ENCODE measurements at places on chromosomes 3 and 15.
A peak's percentile ranks its signal among the peaks of the same experiment; 100 is the strongest.

GRCh38 chr3:10806006-10806405, 10.0 kb upstream of the SLC6A11 start:
- H3K27ac ChIP-seq: no peak overlapping the region
- H3K27me3 ChIP-seq: peaks cover 3% of the 10 kb centered on the region

- DNase-seq: no peak
- H3K27ac ChIP-seq: no peak overlapping the region
- H3K4me3 ChIP-seq: no peak overlapping the region
- H3K27me3 ChIP-seq: no peaks in the 10 kb centered on the region
Measured at GRCh38 chr3:65411367-65411766, 627.4 kb downstream of the MAGI1 start.

- peaks cover 11% of the 10 kb centered on the region for H3K4me1 ChIP-seq
- no peaks in the 10 kb centered on the region for H3K27me3 ChIP-seq
- H3K36me3 ChIP-seq: no peaks in the 10 kb centered on the region
- no peak overlapping the region for H3K27ac ChIP-seq
- H3K4me3 ChIP-seq: no peak overlapping the region
- DNase-seq: no peak
Measured at GRCh38 chr3:42847731-42848130, 27.9 kb downstream of the CYP8B1 start.

DNA sequence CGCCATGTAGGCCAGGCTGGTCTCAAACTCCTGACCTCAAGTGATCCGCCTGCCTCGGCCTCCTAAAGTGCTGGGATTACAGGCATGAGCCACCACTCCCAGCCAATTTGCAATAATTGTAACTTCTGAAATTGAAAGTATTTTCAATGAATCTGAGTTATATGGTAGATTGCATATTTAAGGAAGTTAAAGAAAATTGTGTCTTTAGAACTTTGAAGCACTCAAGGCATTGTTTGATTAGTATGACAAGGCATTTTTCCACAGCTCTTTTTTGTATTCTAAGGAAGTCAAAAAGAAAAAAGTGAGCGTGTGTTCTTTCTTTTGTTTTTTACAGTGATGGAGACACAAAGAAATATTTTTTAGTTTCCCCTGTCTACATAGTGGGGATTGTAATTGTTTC, 15.7 kb upstream of the RPLP1 start:
- H3K4me1 ChIP-seq: no peaks in the 10 kb centered on the region
- H3K36me3 ChIP-seq: no peaks in the 10 kb centered on the region
- DNase-seq: no peak
- no peaks in the 10 kb centered on the region for H3K27me3 ChIP-seq

DNA sequence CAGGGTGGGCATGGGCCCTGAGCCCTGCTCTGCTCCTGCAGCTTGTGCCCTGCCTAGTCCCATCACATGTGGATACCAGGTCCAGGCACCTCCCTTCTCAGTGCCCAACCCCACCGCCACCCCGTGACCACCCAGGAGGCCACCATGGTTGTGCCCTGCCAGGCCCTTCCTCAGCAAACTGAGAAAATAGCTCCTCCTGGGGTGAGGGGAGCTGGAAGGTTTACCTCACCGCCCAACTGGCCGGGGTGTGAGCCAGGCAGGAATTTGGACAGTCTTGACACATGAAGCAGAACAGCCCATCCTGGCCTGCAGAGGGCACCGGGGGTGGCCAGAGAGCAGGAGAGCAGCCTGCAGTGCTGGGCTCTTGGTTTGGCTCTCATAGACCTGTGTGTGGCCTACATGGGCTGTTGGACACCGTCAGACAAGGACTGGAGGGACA, 11.4 kb upstream of the C3orf22 start:
- H3K36me3 ChIP-seq: no peaks in the 10 kb centered on the region
- no peak overlapping the region for H3K27ac ChIP-seq
- H3K27me3 ChIP-seq: no peaks in the 10 kb centered on the region
- DNase-seq: no peak

- no peaks in the 10 kb centered on the region for H3K27me3 ChIP-seq
- H3K4me1 ChIP-seq: no peaks in the 10 kb centered on the region
- DNase-seq: no peak
- H3K4me3 ChIP-seq: no peak overlapping the region
- H3K36me3 ChIP-seq: no peaks in the 10 kb centered on the region
Measured at GRCh38 chr3:61454006-61454585, 107.3 kb upstream of the PTPRG start.

DNA sequence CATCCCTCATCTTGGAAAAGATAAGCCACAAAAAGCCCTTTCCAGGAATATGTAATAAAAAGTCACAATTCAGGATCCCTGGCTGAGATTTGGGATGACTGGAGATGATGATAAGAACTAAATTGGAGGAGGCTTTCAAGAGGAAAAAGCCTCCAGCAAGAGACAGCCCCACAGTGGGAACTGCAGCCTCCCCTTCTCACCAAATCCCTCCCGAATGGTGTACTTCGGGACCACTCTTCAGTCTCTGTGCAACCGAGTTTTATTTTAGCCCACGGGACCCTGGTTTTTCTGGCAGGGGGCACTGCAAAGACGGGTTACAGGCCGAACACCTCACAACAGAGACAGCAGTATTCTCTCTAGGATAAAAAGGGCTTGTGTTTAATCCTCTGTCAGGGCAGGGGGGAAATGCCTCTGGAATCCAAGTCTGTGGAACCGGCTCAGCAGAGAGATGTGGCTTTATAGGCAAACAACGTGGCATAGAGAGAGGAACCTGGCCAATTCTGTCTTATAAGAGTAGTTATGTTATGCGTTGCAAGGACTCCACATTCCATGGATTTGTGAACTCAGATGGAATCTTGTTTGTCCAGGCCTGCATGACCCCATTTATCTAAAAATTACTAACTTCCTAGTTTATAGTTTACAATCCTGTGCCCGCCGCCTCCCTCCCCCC, 1.2 kb upstream of the LMCD1 start:
- no peak overlapping the region for H3K4me3 ChIP-seq
- no peak overlapping the region for H3K27ac ChIP-seq
- no peak for DNase-seq
- H3K36me3 ChIP-seq: no peaks in the 10 kb centered on the region
- no peaks in the 10 kb centered on the region for H3K27me3 ChIP-seq

GRCh38 chr3:161914703-161915417, 418.3 kb downstream of the OTOL1 start:
- H3K36me3 ChIP-seq: no peaks in the 10 kb centered on the region
- no peaks in the 10 kb centered on the region for H3K27me3 ChIP-seq
- H3K27ac ChIP-seq: no peak overlapping the region
- H3K4me3 ChIP-seq: no peak overlapping the region
- no peak for DNase-seq

GRCh38 chr3:185995352-185995751, 57.5 kb upstream of the TRA2B start:
- no peak overlapping the region for H3K27ac ChIP-seq
- no peaks in the 10 kb centered on the region for H3K36me3 ChIP-seq

GRCh38 chr3:69671082-69671952, 67.9 kb upstream of the MITF start:
- H3K36me3 ChIP-seq: no peaks in the 10 kb centered on the region
- H3K27ac ChIP-seq: no peak overlapping the region
- no peak overlapping the region for H3K4me3 ChIP-seq

DNA sequence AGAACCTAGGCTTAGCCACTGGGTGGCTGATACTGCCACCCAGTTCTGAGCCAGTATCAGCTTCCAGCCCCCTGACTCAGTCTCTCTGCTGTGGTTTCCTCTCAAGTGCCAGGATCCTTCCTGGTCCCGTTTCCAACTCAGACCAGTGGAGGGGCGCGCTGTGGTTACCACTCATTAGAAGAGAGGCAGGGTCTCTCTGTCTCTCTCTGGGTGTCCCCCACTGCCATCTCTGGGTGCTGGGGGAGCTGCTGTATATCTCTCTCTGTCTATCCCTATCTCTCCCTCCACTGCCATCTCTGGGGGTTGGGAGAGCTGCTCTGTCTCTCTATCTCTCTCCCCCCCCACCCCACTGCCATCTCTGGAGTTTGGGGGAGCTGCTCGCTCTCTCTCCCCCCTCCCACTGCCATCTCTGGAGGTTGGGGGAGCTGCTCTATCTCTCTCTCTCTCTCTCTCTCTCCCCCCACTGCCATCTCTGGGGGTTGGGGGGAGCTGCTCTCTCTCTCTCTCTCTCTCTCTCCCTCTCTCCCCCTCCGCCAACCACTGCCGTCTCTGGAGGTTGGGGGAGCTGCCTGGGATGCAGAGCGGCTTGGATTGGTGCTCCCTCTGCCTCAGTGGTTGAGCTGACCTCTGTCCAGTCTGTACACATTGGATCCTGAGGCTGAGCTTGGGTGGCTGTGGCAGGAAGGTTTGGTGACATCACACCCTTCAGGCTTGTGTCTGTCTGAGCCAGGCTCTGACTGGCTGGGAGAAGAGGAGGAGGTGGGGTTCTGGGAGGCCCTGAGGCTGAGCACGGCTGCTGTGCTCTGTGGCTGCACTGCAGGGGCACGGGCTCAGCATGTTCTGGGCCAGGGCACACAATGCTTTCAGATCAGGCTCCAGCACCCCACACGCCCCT, 98.9 kb downstream of the APBA2 start:
- no peak overlapping the region for H3K4me3 ChIP-seq
- peaks cover 30% of the 10 kb centered on the region for H3K4me1 ChIP-seq
- H3K36me3 ChIP-seq: no peaks in the 10 kb centered on the region
- DNase-seq: no peak
- H3K27me3 ChIP-seq: no peaks in the 10 kb centered on the region

DNA sequence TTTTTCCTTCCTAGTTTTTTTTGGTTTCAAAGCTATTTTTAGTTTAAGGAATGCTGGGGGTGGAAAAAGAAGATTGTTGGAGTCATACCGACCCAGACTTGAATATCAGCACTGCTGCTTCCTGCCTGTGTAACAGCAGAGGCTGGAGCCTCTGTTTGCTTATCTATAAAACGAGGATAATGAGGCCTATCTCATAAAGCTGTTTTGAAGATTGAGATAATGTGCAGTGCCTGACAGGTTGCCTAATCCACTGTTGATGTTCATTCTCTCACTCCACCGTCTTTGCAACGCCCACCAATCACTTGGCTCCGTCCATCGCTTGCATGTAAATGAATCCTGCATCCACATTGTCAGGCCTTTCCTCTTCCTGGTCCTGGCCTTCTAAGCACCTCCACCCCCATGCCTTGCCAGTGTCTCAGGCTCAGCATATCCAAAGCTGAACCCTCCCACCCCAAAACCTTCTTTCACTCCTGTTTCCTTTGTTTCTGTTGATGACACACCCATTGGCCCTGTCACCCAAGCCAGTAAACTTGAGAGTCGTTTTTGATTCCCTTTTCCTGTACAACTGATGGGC, 94.9 kb downstream of the MEX3B start:
- H3K4me1 ChIP-seq: no peaks in the 10 kb centered on the region
- no peaks in the 10 kb centered on the region for H3K27me3 ChIP-seq
- no peaks in the 10 kb centered on the region for H3K36me3 ChIP-seq
- no peak overlapping the region for H3K4me3 ChIP-seq
- no peak overlapping the region for H3K27ac ChIP-seq
- no peak for DNase-seq

DNA sequence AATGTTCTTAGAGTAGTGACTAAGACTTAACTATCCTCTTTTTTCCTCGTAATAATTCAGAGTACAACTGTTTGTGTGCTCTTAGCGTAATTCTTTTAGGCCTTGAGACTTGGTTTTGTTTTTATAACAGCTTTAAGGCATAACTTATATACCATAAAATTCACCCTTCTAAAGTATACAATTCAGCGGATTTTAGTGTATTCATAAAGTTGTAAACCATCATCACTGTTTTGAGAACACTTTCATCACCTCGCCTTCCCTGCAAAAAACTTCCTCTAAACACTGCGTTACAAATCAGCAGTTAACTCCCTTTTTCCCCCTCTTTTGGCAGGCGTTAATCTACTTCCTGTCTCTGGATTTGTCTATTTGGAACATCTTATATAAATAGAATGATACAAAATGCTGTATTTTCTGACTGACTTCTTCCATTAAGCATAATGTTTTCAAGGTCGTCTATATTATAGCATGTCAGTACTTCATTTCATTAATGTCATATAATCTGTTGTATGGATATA, 18.7 kb downstream of the DNAJC13 start:
- H3K36me3 ChIP-seq: peaks cover 6% of the 10 kb centered on the region
- no peak overlapping the region for H3K27ac ChIP-seq
- H3K4me3 ChIP-seq: no peak overlapping the region
- DNase-seq: no peak
- no peaks in the 10 kb centered on the region for H3K27me3 ChIP-seq

- H3K36me3 ChIP-seq: no peaks in the 10 kb centered on the region
- no peaks in the 10 kb centered on the region for H3K4me1 ChIP-seq
- H3K27ac ChIP-seq: no peak overlapping the region
- H3K27me3 ChIP-seq: peaks cover 3% of the 10 kb centered on the region
- no peak for DNase-seq
Measured at GRCh38 chr3:112199622-112200316, 66.7 kb upstream of the GCSAM start.

- no peaks in the 10 kb centered on the region for H3K4me1 ChIP-seq
- no peak overlapping the region for H3K4me3 ChIP-seq
- no peak for DNase-seq
- H3K27ac ChIP-seq: no peak overlapping the region
Measured at GRCh38 chr3:160831401-160831800, 75.4 kb downstream of the PPM1L start.

GRCh38 chr15:48358229-48359152, 27.3 kb downstream of the DUT start:
- H3K4me1 ChIP-seq: no peaks in the 10 kb centered on the region
- H3K36me3 ChIP-seq: no peaks in the 10 kb centered on the region
- H3K4me3 ChIP-seq: no peak overlapping the region
- no peak for DNase-seq

- peaks cover 6% of the 10 kb centered on the region for H3K4me1 ChIP-seq
- H3K27ac ChIP-seq: no peak overlapping the region
- peaks cover 2% of the 10 kb centered on the region for H3K27me3 ChIP-seq
Measured at GRCh38 chr3:194092881-194093301, 43.1 kb upstream of the HES1 start.

DNA sequence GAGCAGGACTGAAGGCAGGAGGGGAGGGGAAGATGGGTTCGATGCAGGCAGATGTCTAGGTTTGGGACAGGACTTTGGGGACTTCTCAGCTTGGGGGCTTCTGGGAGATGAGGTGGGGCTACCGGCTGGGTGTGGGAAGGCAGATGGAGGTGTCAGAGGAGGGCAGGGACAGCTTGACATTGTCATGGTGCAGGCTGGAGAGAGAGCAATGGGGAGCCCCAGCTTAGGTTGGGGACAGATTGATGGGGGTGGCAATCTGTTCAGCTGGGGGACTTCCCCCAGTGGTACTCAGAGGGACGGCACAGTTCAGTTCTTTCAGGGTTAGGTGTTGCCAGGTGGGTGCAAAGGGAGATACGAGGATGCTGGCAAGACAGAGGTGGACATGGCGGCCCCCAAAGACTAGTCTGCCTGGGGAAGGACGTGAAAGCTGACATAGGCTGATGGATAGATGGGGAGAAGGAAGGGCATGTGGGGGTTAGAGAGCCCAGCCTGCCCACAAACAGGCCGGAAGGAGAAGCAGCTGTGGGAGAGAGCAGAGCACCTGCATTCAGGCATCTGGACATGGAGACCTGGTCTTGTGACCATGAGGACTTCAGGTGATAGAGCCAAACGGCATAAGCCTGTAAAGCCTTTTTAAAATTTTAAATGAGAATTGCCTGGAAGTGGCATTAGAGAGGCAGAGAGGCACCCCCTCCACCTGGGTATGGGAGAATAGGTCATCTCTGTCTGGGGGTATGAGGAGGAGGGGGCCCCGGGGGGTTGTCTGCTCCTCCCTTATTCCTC, 21.1 kb downstream of the ACAA1 start:
- no peak overlapping the region for H3K27ac ChIP-seq
- H3K4me3 ChIP-seq: no peak overlapping the region
- peaks cover 6% of the 10 kb centered on the region for H3K4me1 ChIP-seq
- H3K36me3 ChIP-seq: peaks cover 4% of the 10 kb centered on the region
- no peaks in the 10 kb centered on the region for H3K27me3 ChIP-seq
- no peak for DNase-seq

- no peaks in the 10 kb centered on the region for H3K4me1 ChIP-seq
- H3K27ac ChIP-seq: no peak overlapping the region
- DNase-seq: peak; percentile 90
- no peaks in the 10 kb centered on the region for H3K36me3 ChIP-seq
- no peaks in the 10 kb centered on the region for H3K27me3 ChIP-seq
Measured at GRCh38 chr3:18758047-18758704, 333.0 kb upstream of the SATB1 start.
